Breast epithelium (tissue), 4 donors: ENCODE measurements at places on chromosomes 2 and 18.

DNA sequence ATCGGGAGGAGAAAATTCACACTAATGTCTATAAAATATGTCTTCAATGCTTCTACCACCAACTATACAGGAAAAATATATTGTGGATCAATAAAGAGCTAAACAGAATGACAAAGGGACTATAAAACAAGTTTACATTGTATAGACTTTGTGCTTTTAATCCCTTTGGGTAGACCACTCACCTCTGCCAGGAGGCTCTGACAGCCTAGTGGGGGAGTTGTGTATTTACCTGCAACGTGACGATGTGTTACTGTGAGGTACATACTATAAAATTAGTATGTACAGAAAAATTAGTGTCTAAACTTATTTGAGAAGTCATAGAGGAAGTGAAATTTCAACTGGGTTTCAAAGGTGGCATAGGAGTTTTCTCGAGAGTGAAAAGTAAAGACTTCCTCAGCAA lies 243.3 kb upstream of the REG3G start:
- no peak for DNase-seq

- peak; percentile 27 for DNase-seq
Observed at GRCh38 chr2:168773719-168774521, 28.5 kb upstream of the NOSTRIN start.

DNA sequence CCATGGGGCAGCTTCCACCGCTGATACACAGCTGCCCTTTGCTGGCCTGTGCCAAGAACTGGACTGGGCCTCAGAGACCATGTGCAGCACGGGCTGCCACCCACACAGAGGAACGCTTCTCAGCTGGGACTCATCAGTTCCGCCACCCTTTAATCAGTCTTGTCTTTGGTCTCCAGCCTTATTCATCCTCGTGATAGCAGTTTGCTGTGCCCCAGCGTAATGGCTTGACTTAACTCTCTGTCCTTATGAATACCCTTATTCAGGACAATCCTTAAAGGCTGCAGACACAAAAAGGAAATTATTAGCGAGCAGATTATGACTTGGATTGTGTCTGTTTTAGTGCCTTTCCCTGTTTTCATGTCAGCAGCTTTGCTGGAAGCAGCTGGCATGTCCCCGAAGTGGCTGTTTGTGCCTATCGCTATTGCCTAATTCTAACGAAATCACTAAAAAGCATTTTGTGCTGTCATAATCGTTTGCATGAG lies 108.9 kb upstream of the DAPL1 start:
- no peak for DNase-seq

DNA sequence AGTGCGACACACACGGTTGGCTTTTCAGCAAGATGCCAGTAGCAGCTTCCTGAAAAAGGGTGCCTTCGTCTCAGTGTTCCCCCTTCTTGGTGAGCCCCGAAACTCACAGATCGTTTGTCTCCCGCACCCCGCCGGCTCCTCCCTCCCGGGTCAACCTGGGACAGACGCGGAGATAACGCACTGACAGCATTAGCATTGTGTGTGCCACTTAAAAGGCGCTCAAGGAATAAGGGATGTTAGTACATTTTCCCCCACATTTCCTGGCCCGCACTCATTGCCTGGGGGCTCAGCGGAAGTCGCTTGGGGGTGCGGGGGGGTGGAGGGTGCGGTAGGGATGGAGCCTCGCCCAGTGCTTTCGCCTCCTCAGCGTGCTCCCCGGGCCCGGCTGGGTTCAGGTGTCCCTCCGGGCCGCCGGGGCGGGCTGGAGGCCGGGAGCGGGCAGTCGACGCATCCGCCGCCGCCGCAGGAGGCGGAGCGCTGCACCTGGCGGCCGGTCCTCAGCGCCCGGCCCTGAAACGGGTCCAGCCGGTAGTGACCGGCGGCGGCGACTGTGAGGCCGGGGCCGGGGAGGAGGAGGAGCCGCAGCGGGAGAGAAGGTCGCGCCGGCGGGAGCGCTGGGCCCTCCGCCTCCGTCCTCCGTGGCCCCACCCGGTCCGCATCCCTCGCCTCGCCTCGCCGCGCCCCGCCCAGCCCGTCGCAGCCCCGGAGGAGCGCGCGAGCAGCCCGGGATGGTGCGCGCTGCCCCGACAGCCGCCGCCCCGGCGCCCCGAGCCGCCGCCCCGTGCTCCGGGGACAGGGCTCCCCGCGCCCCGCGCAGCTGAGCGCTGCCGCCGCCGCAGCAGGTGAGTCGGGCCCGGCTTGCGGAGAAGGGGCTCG lies at the start of gene MFSD6:
MFSD6 (plus strand) TSS at position 694 of the 876 bp plus-strand sequence. CDS start 27,675 bp downstream, outside the sequence.
- DNase-seq, result peak; percentile 64

DNA sequence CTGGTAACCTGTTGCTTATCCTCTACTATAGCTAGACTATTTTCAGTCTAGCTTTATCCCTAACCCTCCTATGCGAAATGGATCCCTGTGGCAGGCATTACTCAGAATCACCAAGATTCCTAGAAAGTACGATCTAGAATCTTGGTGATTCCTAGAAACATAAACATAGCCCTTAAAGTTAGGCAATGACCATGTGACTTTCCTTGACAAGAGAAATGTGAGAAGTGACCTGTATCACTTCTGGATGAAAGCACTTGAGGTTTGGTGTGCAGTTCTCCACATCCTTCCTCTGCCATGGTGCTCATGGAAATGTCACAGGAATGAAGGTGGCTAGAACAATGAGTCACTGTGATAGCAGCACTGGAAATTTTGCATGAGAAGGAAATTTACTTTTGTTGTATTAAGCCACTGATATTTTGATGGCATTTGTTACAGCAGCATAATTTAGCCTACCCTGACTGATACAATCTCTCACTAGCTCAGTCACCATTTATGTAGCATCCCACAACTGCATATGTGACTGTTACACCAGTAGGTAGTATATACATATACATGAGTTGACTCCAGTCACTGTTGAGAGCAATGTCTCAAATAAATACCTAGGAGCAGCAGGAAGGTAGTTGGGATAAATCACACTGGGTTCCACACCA lies 68.3 kb upstream of the MAPRE2 start:
- DNase-seq, result no peak

GRCh38 chr2:235963853-235964577 lies 204.2 kb downstream of the GBX2 start:
- DNase-seq, result no peak

DNA sequence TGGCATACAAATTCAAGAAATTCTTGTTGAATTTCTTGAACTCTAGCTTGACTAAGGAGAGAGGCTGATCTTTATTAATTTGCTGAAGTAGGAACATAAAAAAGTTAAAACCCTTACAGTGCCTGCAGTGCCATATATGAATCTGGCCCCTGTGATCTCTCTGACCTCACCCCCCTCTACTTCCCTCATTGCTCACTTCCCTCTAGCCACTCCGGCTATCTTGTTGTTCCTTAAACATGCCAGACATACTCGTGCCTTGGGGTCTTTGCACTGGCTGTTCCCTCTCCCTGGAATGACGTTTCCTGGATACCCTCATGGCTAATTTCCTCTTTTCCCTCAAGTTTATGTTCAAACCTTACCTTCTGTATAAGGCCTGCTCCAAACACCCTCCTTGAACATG lies 246.3 kb upstream of the SIX2 start:
- DNase-seq, result no peak

DNA sequence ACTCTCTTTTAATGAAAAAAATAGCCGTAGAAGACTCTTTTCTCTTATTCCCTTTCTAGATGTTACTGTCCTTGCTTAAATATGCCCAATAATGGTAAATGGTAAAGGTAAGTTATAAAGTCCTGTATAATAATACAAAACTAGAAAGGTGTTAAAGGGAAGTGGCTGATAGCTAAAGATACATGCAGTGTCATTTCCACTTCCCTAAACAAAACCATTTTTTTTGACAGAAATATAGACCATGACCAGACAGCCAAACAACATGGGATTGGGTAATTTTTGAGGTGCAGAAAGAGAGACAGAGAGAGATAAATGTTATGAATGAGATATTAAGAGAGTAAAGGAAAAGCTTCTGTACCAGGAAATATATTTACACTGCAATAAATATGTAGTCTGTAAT lies 731.7 kb upstream of the REG3G start:
- DNase-seq, result no peak

DNA sequence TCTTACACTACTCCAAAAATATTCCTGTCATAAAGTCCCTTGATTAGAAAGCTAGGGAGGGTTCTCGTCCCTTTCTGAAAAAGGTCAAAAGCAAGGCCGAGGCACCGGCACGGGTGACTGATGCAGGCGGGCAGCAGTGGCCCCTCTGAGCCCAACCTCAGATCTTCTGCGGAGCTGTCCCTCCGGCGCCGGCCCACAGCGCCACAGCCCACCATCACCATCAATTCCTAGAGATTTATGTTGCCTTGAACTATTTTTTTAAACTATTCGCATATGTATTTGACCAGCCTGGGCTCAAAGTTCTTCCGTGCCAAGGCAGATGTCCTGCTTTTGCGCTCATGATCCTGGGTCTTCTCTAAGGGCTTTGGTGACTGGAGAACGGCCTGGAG lies 26.8 kb downstream of the PRELID3A start:
- DNase-seq, result no peak

DNA sequence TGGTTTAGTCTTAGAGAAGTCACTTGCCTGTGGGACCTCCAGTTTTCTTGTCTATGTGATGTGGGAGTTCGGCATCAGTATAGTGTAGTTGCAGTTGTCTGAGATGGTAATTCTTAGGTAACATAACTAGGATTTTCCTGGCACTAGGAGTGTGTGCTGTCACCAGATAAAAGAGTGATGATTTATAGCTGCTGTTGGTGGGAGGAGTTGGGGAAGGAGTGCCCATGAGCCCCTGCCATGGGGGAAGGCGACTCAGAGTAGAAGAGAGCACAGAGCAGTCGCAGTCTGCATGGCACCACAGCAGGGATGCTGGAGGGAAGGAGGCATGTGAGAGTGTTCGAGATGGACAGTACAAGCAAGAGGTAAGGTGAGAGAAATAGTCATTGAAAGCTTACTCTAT lies 38.7 kb downstream of the ATP9B start:
- no peak for DNase-seq

- no peak for DNase-seq
Observed at GRCh38 chr2:141513853-141514252, 617.0 kb downstream of the LRP1B start.
